ENCODE measurements at places on chromosomes 13 and 19.

GRCh38 chr13:108508263-108508662, 121.1 kb upstream of the MYO16 start:
- no peak for DNase-seq

GRCh38 chr13:28047757-28048388, 52.5 kb downstream of the FLT3 start:
- no peak for DNase-seq

GRCh38 chr13:48162217-48162616, 67.3 kb upstream of the MED4 start:
- no peak for DNase-seq

DNA sequence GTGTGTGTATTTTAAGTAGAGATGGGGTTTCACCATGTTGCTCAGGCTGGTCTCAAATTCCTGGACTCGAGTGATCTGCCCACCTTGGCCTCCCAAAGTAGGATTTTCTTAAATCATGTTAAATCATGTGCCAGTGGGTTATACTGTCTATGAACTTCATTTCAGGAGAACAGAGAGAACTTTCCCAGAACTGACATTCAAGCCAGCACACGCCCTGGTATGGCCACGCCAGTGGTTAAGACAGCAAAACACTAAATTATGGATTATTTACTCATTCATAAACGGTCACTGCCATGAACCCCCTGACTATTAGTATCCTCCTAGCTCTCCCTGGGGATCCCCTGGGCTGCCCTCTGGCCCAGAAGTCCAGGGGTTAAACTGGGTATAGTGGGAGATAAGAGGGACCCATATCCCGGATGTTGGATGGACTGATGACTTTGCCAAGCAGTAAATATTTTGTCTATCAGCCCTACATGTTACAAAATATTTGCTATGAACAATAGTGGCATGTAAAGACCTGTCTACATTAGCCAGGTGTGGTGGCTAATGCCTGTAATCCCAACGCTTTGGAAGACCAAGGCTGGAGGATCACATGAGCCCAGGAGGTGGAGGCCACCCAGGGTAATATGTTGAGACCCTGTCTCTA, 16.1 kb upstream of the STRN4 start:
- no peak for DNase-seq

GRCh38 chr19:33252971-33253370, 27.3 kb upstream of the SLC7A10 start:
- no peak for DNase-seq

DNA sequence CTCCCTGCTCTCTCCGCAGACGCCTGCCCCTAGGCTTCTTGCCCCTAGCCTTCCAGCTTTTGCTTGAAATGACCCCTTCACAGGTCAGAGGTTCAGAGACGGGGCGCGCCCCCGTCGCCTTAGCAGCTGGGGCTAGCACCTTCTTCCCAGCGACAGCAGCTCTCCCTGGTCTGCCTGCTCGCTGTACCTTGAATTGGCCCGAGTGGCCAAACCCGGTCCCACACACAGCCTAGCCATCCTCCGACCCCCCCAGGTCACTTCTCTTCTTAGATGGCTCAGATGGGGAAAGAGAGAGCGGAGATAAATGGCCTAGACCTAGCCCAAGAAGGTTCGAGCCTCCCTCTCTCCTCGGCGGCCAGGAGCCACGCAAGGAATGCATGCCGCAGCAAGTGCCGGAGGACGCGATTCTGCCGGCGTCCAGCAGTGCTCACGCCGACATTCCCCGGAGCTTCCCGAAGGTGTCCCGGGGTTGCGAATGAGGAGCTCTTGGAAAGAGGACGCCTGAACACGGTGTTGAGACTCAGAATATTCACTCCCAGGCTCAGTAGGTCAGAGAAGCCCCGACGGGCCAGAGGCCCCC, 1.3 kb downstream of the CDX2 start:
- no peak for DNase-seq

DNA sequence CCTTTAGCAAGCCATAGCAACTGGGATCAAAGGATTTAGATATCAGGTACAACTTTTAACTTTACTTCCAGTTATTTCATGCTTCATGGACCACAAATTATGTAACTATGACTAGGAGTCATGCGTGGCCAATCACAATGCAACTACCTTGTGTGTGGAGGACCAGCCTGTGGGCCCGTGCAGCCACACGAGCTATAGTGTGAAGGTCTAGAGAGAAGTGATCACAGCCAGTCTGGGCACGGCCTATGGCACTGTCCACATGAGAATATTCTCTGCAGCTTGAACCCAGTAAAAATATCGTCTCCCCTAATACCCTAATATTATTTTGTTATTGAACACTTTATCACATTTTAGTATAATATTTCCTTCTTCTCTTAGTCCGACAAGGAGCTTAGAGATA, 464.9 kb upstream of the MIR17HG start:
- DNase-seq = no peak

- no peak for DNase-seq
Observed at GRCh38 chr19:55446060-55446459, 3.0 kb upstream of the SHISA7 start.

- DNase-seq = no peak
Observed at GRCh38 chr13:73248711-73249580, 190.1 kb downstream of the KLF5 start.

- DNase-seq = no peak
Observed at GRCh38 chr19:3949997-3950859, 17.4 kb downstream of the NMRK2 start.

DNA sequence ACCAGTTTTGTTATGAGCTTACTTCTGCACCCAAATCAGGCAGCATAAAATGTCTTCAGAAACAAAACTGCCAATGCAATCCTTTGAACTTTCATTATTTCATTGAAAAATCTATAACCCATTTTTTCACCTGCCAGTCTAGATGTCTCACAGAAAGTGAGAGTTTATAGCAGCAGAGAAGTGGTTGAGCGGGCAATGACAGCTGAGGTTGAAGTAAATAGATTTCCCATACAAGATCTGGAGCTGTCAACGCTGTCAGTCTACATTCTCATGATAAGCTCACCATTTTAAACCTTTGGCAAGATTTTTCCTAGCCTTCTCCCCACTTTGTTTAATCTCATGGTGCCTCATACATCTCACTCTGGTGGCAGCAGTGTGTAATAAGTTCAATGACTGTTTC, 1144.9 kb upstream of the PCDH9 start:
- no peak for DNase-seq

DNA sequence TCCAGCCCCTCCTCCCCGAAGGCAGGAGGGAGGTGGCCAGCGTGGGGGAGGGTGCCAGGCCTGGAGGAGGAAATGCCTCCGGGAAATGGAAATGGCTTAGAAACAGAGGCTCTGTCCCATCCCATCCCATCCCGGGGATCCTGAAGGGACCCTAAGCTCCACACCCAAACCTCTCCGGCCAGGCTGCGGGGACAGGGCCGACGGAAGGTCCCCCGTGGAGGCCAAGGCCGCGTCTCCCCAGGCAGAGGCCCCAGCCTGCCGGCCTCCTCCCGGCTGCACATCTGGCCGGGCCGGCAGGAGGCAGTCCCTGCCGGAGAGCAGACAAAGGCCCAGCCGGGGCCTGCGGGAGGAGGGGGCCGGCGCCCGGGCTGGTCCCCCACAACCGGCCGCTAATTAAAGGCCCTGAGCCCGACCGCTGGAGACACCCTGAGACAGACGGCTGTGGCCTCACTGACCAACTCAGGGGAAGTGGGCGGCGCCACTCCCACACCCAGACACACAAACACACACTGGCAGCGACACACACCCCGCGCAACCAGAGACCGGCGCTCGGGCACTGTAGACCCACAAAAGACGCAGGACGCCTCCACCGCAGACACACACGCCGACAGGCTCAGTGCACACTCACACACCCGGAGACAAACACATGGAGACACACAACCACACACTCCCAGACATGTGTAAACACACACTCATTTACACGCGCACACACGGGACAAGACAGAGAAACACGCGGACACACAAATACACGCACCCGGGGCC, 1.1 kb downstream of the ADAMTS10 start:
- no peak for DNase-seq

GRCh38 chr13:31395090-31395489, 195.3 kb downstream of the B3GLCT start:
- no peak for DNase-seq

GRCh38 chr13:23375001-23375971, 58.2 kb downstream of the SACS start:
- DNase-seq = peak; percentile 98

DNA sequence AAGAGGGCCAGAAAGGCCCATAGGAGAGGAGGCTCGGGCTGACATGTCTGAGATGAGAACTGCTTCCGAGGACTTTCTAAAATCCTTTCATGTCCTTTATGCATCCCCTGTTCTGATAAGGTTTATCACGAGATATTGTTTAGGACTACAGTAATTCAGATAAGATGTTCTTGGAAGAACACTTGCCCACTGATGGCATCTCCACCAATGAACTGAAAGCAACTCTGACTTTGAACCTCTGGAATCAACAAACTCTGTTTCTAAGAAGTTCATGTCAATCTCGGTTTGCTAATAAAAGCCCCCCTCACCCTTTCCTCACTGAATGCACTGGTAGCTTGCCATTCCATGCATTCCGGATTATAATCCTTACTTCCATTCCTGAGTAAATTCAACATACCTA, 90.9 kb downstream of the FGF9 start:
- DNase-seq = no peak

GRCh38 chr13:95420501-95420900, 119.2 kb upstream of the ABCC4 start:
- DNase-seq = no peak

DNA sequence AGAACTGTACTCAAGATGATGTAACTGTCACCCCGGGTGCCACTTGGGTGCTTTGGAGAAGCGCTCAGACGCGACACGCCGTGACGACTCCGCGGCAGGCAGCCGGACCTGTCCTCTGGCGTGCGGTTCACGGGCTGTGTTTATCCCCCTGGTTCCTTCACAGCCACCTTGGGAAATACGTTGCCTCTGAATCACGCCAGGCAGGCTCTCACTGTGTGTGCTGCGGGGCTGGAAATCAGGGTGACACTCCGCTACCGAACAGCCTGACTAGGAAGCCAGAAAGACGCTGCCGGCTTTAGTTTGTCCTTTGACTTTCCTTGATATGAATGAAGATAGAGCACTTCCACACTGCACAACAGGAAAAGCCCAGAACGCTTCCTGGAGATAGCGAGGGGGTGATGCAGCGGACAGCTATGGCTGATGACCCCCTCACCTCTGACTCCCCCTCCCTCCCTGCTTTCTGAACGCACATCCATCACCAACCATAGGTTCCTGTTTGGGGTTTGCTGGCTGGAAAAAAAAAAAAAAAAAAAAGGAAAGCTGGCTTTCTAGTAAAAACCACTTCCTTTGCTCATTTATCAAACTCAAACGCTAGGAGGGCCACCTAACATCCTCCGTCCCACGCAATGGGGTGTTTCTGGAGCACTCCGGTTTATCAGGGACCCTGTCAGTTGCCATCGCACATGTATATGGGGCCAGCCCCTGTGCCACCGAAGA, 3.7 kb upstream of the GP6 start:
- no peak for DNase-seq

DNA sequence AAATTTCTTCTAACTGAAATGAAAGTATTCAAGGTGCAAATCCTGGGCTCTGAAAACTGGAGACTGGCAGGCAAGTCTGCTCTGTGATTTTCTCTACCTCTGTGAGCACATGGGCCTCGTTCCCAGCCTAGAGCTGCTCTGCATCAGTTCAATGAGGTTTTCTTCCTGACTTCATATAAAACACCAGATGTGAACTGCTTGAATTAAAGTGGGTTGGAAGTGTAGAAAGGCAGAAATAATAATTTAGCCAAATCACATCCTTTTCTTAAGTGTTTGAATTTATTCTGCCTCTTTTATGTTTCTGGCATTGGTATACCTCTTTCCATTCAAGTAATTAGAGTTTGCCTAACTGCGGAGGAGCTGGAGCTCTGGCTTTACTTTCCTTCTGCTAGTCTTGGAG, 540.8 kb downstream of the OLFM4 start:
- no peak for DNase-seq

- DNase-seq = no peak
Observed at GRCh38 chr19:36674201-36674600, 7.6 kb upstream of the ZNF461 start.

DNA sequence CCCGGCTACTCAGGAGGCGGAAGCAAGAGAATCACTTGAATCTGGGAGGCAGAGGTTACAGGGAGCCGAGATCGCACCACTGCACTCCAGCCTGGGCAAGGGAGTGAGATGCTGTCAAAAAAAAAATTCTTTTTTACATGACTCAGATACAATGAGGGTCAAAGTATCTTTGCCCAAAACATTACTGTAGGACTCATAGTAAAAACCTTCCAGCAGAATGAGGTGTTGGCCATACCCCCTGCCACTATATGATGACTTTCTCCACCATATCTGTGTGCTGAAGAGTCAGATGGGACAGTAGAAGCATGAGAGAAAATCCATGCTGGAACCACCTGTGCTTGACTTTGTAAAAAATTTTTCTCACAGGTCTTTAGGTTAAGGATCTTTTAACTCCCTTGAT, 86.7 kb downstream of the COL4A2 start:
- DNase-seq = no peak

GRCh38 chr13:110855363-110855762, 59.5 kb downstream of the ANKRD10 start:
- DNase-seq = no peak

DNA sequence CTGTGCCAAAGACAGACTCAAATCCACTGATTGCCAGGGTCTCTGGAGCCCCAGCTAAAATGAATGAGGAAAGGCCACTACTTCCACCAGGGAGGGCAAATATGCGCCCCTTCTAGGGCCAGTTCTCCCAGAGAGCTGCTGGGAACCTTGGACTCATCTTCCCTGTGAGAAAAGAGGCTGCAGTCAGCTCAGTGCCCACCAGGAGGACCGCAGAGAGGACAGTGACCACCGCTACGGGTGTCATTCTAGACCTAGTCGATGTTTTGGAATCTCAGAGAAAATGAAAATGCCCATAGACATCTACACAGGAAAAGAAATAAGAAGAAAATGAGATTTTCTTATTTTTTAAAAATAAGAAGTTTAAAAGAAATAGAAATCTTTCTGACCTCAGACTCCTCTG, 235.1 kb downstream of the UQCRFS1 start:
- no peak for DNase-seq

- DNase-seq = no peak
Observed at GRCh38 chr19:38044267-38045111, 137.5 kb downstream of the SIPA1L3 start.

- no peak for DNase-seq
Observed at GRCh38 chr13:91710733-91711132, 312.3 kb downstream of the GPC5 start.

GRCh38 chr13:39415008-39415802, 187.8 kb downstream of the LHFPL6 start:
- peak; percentile 39 for DNase-seq

GRCh38 chr13:24671386-24672113, 8.7 kb upstream of the ATP12A start:
- DNase-seq = peak; percentile 27

- no peak for DNase-seq
Observed at GRCh38 chr13:20416223-20416745, 109.4 kb downstream of the CRYL1 start.

DNA sequence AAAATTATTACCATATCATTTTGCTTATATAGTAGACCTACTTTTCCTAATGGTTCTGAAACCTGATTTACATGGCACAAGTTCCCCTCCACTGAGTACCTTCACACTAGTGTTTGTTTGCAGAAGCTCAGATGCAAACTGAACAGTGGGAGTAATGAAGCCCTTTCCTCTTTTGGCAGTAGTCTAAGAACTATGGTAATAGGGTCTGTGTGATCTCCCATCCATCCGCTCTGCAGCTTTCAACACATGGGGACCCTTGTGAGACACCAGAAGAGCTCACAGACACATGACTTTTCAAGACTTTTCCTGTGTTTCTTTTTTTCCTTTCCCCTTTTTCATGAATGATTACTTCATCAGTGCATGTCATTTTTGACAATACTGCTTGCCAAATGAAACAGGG, 336.0 kb downstream of the ATP8A2 start:
- no peak for DNase-seq
